Iris pigment epithelial cell (primary cell): ENCODE measurements at places on chromosomes 12 and 14.
A peak's percentile ranks its signal among the peaks of the same experiment; 100 is the strongest.

- peak; percentile 87 for DNase-seq
Observed at GRCh38 chr12:47124451-47124850, 44.7 kb upstream of the AMIGO2 start.

DNA sequence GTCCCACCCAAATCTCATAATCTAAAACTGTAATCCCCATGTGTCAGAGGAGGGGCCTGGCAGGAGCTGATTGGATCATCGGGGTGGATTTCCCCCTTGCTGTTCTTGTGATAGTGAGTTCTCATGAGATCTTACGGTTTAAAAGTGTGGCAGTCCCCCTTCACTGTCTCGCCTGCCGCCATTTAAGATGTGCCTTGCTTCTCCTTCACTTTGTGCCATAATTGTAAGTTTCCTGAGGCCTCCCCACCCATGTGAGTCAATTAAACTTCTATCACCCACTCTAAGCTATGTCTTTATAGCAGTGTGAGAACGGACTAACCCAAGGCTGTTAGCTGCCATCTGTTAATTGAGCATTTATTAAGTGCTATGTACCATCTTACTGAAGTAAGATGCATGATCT, 105.1 kb downstream of the PTPN11 start:
- DNase-seq, result no peak

GRCh38 chr12:114799574-114800487, 115.9 kb upstream of the TBX3 start:
- DNase-seq, result peak; percentile 37

GRCh38 chr14:52950898-52951680, at the start of gene FERMT2:
TSS of gene FERMT2 (minus strand) at chr14:52951050. CDS start at chr14:52950568, 482 bp downstream.
- DNase-seq, result peak; percentile 82

DNA sequence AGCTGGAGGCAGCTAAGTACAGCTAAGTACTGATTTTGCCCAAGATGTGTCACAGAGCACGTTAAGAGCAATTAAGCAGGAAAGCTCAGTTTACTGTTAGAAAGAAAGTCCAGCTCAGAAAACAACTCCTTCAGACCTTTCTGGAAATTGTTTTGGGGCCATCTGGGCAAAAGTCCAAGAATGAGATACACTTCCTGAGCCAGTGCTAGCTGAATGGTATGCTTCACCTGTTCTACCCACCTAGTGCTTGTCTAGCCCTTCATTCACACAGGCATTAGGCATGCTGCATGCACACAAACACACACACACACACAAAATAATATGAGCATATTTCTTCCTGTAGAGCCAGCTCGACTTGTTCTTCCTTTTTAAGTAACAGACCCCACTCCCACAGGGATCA, 6.6 kb upstream of the IKZF4 start:
- no peak for DNase-seq

DNA sequence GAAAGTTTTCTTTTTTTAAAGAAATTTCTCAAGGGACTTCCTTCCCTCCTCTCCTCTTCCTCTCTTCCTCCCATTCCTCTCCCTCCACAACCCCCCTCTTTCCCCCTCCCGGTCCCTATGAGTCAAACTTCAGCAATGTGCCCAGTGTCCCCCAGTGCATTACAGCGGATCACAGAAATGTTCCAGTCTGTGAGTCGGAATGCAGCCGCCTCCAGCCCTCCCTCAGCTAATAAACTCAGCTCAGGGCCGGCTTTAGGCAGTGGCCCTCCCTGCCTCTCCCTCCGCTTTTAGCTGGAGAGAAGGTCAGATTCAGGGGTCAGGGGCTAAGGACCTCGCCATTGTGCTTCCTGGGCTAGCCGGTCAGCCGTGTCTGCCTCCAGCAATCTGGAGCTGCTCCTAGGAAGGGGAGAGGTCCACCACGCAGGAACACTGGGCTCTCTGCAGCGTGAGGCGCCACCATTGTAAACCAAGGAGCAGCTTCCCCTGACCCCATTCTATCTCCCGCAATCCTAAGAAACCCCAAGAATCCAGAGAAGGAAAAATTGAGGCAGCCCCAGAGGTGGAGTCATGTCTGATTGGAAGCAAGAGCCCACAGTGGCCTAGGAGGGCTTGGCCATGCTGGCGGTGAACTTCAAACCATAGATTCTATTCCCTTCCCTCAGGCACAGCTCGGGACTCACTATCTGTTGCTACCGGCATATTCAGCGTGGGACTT, 1.1 kb upstream of the HDAC7 start:
- DNase-seq, result peak; percentile 97

DNA sequence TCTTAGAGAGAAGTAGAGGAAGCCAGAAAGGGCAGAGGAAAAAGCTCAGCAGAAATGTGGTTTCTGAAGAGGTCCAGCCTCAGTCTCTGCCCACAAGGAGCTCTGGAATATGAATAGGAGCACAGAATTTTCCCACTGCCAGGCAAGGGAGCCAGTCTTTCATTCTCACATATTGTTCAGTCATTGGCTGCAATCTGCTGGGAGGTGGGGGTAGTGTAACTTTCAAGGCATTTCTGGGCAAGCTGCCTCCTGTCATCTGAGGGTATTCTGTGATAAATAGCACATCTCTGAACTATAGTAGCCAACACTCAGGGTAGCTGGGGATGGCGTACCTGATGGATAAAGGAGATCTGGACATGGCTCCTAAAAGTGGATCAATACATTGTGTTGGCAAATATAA, 127.2 kb downstream of the LRRK2 start:
- DNase-seq, result peak; percentile 6

DNA sequence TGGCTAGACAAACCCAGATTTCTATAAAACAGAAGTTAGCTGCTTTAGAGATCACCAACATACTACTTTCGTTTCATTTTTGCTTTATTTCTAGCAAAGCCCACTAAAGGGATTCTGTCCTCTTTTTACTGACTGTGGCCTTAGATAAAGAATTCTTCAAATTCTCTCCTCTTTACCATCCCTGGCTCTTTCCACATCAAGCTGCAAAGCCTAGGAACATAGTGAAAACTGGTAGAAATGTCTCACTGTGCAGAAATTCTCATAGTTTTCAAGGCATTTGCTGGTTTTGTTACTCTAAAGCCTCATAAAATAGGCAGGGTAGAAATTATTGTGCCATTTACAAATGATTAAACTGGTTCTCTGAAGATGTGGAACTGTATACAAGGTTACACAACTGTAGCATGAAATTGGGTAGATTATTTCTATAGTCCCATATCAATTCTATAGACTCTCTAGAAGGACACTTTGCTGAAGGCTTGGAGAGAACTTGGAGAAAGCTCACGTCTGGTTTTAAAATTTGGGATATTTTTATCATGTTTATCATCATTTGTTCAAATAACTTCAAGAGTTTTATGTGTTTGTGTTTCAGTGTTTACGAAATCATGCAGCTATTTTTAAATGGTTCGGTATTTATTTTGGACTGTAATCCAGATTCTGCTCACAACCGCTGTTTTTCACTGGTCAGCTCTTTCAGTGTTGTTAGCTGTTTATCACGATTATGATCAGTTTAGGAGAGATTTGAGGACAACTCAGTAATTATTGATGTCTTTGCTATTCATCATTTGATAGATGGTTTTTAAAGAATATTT, 36.7 kb upstream of the CSRP2 start:
- peak; percentile 4 for DNase-seq

- no peak for DNase-seq
Observed at GRCh38 chr14:68716698-68717097, 76.2 kb downstream of the ZFP36L1 start.

GRCh38 chr12:32702946-32703345, 23.8 kb downstream of the DNM1L start:
- no peak for DNase-seq

- DNase-seq, result no peak
Observed at GRCh38 chr12:66573605-66574004, 105.3 kb downstream of the GRIP1 start.

GRCh38 chr12:6234906-6235305, 34.7 kb downstream of the CD9 start:
- no peak for DNase-seq

- DNase-seq, result no peak
Observed at GRCh38 chr14:91059576-91060350, 678 bp downstream of the RPS6KA5 start.

DNA sequence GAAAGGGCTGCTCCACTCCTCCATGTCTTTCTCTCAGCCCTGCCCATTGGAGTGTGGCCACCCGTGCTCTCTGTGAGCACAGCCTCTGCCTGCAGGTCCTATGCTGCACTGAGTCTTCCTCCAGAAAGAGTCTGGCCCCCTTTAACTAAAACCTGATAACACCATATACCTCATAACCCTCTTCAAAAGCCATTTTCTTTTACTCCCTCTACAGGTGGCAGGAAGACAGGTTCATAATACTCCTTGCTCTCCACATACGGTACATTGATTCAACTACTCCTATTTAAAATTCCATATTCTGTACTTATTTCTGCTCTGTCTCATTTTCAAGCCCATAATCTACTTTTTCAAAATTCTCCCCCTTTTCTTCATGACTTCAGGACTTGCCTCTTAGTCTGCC, 144.0 kb downstream of the HELB start:
- DNase-seq, result no peak
